ENCODE measurements at places on chromosomes 16 and 17.

- no peak for DNase-seq
These were observed 224.4 kb downstream of the PRKCA start for GRCh38 chr17:66526827-66527226.

DNA sequence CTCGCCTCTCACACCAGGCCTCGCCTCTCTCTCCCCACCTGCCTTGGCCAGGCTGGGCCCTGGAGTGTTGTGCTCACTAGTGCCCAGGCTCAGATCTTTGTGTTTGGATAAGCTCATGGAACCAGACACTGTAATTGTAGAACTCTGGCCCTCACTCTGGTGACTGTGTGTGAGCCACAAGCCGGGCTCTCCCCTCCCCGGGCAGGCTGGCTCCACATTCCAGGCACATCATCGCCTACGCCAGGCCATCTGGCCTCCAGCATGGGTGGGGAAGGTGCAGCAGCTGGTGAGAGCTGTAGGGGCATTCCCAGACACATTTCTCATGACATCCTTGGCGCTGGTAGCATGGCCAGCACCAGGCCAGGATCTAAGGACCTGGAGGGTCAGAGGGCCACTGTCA is 202.3 kb downstream of the RAB11FIP4 start:
- no peak for DNase-seq

DNA sequence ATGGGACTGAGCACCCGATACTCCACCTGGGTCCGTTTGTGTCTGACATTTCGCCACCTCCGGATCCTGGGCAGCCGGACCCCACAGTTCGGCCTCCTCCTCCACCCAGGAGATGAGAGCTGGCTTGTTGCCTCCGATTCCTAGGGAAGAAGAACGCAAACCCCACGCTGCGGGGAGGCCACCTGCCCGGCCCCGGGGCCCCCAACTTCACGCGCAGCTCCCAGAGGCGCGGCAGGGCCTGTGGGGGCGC is 542 bp downstream of the ZNF764 start:
- no peak for DNase-seq

GRCh38 chr16:30910427-30911029 is 12.8 kb upstream of the FBXL19 start:
- no peak for DNase-seq

DNA sequence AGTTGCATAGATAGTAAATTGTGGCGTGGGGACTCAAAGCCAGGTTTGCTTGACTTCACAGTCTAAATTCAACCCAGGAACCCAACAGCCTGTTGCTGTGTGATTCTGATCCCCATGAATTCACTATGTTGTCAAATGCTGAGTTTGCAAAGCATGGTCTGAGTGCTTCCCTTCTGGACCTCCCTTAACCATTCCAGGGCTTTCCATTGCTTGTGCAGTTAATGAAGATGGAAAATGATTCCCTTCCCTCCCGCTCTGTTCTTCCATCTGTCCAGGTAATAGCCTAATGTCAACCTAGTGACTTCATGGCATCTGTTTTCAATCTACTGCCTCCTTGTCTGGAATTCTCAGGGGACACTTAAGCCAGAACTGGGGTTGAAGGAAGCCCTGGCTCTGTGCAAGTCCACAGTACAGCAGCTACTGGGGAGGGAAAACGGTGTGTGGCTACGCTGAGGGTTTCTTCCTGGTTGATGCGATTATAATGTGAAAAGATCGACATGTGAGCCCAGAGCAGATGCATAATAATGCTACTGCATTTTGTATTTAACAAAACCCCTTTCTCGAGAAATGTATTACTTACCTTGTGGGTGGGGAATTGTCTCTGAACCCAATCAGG is 206.7 kb downstream of the CDH13 start:
- DNase-seq: no peak
